ENCODE measurements at places on chromosomes 13 and 19.

GRCh38 chr13:90448466-90449037, 898.9 kb upstream of the MIR17HG start:
- DNase-seq, result no peak

GRCh38 chr19:3723883-3724282, 15.7 kb downstream of the TJP3 start:
- DNase-seq, result no peak

DNA sequence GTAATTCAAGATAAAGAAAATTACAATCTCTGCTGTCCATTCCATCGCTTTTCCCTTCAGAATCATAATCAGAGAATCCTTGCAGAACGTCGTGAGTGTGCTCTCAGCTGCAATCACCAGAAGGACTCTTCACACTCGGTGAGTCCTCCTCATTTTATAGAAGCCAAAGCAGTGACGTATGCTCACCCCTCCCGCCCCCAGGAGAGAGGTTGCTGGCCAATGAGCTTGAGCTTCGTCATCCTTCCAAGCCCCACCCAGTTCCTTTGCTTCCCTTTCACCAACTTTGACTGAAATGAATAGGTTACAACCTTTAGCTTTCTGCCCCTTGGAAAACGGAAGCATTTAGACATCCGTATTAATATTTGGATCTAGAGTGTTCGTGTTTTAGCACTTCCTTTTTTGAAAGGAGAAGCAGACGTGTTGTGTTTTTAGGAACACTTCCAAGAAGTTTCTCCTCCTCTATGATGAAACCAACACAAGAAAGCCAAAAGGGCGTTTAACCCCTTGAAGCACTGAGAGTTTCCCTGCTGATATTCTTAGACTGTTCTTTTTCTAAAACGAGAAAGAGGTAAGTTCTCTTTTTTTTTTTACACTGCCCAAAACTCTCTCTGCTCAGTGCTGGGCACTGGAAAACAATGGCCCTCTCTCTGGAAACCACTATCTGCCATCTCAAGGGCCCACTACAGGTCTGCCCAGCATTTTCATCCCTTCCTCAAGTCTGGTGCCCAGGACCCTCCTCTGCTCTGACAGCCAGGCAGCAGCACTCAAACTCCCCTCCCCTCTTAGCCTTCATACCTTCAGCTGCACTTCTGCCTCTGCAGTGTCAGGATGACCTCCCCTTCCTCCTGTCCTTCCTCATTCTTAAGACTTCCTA, 44.3 kb upstream of the CEACAM21 start:
- DNase-seq, result peak; percentile 75

GRCh38 chr13:99246100-99246499, 12.1 kb downstream of the GPR18 start:
- no peak for DNase-seq

DNA sequence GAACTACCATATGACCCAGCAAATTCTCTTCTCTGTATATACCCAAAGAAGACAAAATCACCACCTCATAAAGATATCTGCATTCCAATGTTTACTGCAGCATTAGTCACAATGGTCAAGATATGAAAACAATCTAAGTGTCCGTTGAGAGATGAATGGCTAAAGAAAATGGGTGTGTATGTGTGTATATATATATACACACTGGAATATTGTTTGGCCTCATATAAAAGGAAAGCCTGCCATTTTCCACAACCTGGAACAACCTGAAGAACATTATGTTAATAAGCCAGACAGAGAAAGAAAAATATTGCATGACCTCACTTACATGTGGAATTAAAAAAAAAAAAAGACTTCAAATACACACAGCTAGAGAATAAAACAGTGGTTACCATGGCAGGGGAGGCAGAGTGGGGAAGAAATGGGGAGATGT, 29.5 kb upstream of the RBM26 start:
- DNase-seq, result no peak

- DNase-seq, result no peak
Measured at GRCh38 chr19:36128392-36128736, 11.5 kb upstream of the CAPNS1 start.

GRCh38 chr19:4916292-4917082, 7.2 kb downstream of the UHRF1 start:
- no peak for DNase-seq

DNA sequence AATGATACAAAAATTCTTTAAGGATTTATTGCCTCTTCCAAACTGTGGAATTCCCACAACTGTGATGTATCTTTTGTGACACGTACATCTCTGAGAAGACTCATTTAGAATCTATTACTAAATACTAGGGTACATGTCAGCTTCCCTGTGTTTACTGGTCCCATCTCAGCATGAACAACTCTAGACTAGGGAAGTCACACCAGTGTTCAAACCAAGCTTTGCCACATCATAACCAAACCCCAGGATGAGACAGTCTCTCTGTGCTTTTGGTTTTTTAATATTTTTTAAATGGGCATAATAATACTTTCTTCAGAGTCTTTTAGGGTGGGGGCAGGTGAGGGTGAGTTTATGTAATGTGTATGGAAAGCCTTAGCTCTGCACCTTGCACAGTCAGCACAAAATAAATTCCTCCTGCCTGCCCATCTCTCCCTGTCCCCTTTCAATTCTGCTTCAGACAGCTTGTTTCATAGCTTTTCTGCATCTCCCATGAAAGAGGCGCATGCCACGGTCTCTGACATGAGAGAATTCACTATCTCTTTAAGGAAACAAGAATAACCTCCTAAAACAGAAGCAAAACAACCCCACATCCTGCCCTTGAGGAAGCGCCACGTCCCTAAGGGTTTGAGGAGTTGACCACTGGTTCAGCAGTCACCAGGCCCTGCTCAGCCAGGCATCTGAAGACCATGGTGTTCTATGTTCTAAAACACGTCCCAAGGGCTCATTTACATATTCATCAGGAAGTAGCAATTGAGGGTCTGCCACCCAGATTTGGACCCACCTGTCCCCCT, 174.5 kb downstream of the USP12 start:
- no peak for DNase-seq

Data from stimulated activated CD8-positive, alpha-beta memory T cell treated with anti-CD3 and anti-CD28 coated beads, Interleukin-7, amount 100 ng/mL, for 4 hours (primary cell).